Pancreas (tissue), 10 donors: ENCODE measurements at places on chromosomes 3 and 15. TPM values are rescaled to one million over a fixed set of nuclear protein-coding genes. Genes with fewer than 3 reads are reported as not detected.
A peak's percentile ranks its signal among the peaks of the same experiment; 100 is the strongest.

The C3orf22 gene
- not detected for total RNA-seq

DNA sequence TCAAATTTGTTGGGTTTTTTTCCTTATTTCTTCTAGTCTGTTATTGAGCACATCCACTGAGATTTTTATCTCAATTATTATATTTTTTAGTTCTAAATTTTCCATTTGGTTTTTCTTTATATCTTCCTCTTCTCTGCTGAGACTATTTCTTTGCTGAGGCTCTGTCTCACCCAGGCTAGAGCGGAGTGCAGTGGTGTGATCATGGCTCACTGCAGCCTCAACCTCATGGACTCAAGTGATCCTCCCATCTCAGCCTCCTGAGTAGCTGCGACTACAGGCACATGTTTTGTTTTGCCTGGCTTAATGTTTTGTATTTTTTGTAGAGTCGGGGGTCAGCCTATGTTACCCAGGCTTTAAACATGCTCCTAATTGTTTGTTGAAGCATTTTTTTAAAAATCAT, 10.2 kb downstream of the CTDSPL start:
- DNase-seq: no peak
- H3K36me3 ChIP-seq: no peaks in the 10 kb centered on the region
- no peaks in the 10 kb centered on the region for H3K4me1 ChIP-seq
- no peaks in the 10 kb centered on the region for H3K27me3 ChIP-seq
- no peak overlapping the region for H3K27ac ChIP-seq

- H3K4me3 ChIP-seq: no peak overlapping the region
- H3K27me3 ChIP-seq: no peaks in the 10 kb centered on the region
- DNase-seq: no peak
Measured at GRCh38 chr3:16441371-16441875, 72.1 kb downstream of the RFTN1 start.

DNA sequence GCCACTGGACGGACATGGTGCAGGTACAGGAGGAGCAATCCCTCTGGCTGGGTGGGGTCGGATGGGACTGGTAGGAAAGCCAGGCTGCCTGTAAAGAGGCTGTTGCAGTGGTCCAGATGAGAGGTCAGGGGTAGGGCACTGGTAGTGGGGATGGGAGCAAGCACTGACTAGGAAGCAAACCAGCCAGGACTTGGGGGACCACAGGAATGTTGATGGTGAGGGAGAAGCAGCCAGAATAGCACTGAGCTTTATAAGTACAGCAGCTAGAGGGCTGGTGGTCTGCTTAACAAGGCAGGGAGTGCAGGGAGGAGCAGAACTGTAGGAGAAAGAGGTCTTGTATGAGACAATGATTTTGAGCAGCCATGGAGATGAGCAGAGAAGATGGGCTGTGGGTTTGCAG, 38.7 kb upstream of the PTPN23 start:
- no peak for DNase-seq
- peaks cover 22% of the 10 kb centered on the region for H3K36me3 ChIP-seq
- H3K27ac ChIP-seq: no peak overlapping the region

The SLC27A2 gene
- 5.5 TPM for total RNA-seq

- DNase-seq: no peak
- H3K27me3 ChIP-seq: no peaks in the 10 kb centered on the region
- H3K4me1 ChIP-seq: peaks cover 17% of the 10 kb centered on the region
- no peaks in the 10 kb centered on the region for H3K36me3 ChIP-seq
- no peak overlapping the region for H3K27ac ChIP-seq
Measured at GRCh38 chr3:66031102-66031698, 7.5 kb downstream of the MAGI1 start.

GRCh38 chr3:11452312-11452711, 180.1 kb downstream of the ATG7 start:
- H3K27me3 ChIP-seq: no peaks in the 10 kb centered on the region
- DNase-seq: no peak
- no peaks in the 10 kb centered on the region for H3K36me3 ChIP-seq
- no peaks in the 10 kb centered on the region for H3K4me1 ChIP-seq
- H3K4me3 ChIP-seq: no peak overlapping the region

The NR1I2 gene
- 0.31 TPM for total RNA-seq

The IQCH gene
- total RNA-seq: 1.3 TPM

DNA sequence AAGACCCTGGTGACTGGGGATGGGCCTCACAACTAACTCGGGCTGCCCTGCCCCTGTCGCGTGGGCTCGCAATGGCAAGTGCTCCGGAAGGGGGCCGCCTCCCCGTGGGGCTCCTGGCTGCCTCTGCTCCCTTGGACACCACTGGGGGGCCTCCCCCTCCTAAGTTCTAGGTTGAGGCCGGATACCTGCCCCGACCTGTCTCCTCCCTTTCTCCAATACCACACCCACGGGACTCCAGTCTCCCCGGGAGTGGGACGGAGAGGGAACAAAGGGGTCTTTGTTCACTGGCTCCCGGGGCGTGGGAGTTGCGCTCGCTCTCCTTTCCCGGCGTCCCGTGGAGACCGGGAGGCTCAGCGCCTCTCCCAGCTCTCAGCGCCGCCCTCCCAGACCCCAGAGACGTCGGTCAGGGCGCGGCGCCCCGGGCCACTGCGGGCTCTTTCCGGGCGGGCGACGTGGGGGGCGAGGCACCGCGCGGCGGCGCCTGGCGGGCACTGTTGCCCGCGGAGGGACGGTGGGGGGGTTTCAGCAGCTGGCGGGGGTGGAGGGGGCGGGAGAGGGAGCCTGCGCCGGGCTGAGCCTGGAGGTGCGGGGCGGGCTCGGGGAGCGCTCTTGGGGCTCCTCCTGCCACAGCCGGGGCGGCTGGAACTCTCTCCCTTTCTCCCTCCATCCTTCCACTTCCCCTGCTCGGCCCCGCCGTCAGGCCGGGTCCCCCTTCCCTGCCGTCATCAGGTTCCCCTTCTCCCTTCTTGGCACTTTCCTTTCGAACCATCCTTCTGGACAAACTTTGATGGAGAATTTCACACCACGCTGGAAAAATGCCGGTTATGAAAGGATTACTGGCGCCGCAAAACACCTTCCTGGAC, at the start of gene KCNH8:
KCNH8 (plus strand) TSS at position 606 of the 863 bp plus-strand sequence; CDS start at position 816, 210 bp downstream.
- H3K36me3 ChIP-seq: no peaks in the 10 kb centered on the region
- DNase-seq: peak; percentile 53
- peak within 1 kb of the TSS; percentile 80 for H3K27ac ChIP-seq
- H3K4me1 ChIP-seq: peaks cover 11% of the 10 kb centered on the region
- peak within 1 kb of the TSS; percentile 60 for H3K4me3 ChIP-seq

The GASK1A gene
- 4.4 TPM for total RNA-seq
